T-helper 2 cell (primary cell): ENCODE measurements at places on chromosomes 12 and 14.

DNA sequence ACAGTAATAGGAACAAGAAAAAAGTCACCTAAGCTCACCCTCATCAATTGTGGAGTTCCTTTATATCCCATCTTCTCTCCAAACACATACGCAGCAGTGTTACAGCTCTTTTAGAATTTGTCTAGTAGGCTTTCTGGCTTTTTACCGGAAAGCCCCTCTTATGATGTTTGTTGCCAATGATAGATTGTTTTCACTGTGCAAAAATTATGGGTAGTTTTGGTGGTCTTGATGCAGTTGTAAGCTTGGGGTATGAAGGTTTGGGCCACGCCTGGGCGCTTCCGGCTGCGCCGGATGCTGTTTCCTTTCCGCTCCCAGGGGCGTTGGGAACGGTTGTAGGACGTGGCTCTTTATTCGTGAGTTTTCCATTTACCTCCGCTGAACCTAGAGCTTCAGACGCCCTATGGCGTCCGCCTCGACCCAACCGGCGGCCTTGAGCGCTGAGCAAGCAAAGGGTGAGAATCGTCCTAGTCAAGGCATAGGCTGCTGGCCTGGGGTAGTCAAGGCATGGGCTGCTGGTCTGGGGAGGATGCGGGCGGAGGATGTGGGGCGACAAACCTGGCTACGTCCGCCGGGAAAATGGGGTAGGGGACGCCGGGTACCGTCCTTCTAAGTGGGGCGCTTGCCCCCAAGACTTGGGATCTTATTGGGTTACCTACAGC lies at the start of the genes C12orf57 and RNU7-1:
TSS of gene C12orf57 (plus strand) at position 301 of the 659 bp plus-strand sequence. CDS start at position 401, 100 bp downstream.
TSS of gene RNU7-1 (plus strand) at position 95 of the 659 bp plus-strand sequence.
- DNase-seq, result peak; percentile 75

- DNase-seq, result no peak
Observed at GRCh38 chr14:95237958-95238340, 80.6 kb upstream of the DICER1 start.

- DNase-seq, result no peak
Observed at GRCh38 chr12:6336889-6337853, 4.7 kb downstream of the TNFRSF1A start.

DNA sequence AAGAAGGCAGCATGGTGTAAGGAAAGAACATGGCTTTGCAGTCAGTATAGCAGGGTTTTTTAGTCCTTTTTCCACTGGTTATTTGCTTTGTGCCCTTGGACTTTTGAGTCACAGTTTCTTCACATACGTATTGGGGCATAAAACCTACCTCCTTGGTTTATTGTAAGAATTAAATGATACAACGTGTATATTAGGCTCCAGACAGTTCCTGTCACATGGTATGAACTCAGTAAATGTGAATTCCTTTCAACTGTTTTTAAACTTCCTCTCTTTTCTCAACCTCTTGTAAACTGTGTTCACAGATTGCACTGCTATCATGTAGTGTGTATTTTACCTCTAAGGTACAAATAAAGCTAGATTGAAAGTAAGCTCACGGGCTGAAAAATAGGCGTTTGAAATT lies 29.5 kb downstream of the MSRB3 start:
- DNase-seq, result no peak

GRCh38 chr14:97277711-97278110 lies 480.5 kb downstream of the VRK1 start:
- DNase-seq, result no peak

DNA sequence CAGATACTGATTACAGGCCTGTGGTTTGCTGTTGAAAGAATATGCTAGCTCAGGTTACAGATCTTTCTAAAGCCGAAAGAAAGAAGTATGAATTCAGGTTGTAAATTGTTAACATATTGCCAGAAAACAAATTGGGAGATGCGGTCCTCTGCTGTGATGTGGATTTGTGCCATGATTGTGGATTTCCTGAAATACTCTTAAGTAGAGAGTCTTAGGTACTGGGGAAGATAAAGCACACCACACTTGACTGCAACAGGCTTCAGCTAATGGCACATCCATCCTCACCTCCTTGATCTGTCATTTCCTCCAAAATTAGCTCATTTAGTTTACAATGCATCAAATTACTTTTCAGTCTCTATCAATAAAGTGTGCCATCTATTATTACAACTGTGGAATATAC lies 279.2 kb downstream of the SYT1 start:
- DNase-seq, result no peak

GRCh38 chr12:58750484-58750883 lies 169.8 kb downstream of the LRIG3 start:
- DNase-seq, result no peak

DNA sequence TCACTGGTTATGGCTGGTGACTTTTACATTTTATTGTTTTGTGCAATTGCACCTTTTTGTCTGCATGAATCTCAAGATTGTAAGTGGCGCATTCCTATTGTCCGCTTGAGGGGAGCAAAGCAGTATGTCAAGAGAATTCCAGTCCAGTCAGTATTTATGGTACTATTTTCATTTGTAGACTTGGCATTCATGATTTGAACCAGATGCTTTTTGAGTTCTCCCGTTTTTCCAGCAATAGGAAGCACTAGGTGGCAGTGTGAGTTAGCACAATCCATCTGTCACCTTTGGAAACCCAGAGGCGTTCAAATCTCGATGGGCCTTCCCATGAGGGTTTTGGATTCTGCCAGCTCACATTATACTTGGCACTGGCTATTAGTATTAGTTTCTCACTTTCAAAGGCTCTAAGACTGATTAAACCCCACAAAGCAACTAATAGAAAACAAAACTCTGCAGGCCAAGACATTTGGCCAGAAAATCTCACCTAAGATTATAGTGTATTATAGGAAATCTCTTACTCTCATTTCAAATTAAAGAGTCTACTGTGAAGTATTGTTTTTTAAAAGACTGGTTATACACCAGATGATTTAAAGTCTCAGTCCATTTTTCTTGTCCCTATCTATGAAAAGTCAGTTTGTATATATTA lies 2.2 kb downstream of the DACT1 start:
- no peak for DNase-seq

GRCh38 chr12:132168311-132169031 lies 24.2 kb downstream of the NOC4L start:
- no peak for DNase-seq

DNA sequence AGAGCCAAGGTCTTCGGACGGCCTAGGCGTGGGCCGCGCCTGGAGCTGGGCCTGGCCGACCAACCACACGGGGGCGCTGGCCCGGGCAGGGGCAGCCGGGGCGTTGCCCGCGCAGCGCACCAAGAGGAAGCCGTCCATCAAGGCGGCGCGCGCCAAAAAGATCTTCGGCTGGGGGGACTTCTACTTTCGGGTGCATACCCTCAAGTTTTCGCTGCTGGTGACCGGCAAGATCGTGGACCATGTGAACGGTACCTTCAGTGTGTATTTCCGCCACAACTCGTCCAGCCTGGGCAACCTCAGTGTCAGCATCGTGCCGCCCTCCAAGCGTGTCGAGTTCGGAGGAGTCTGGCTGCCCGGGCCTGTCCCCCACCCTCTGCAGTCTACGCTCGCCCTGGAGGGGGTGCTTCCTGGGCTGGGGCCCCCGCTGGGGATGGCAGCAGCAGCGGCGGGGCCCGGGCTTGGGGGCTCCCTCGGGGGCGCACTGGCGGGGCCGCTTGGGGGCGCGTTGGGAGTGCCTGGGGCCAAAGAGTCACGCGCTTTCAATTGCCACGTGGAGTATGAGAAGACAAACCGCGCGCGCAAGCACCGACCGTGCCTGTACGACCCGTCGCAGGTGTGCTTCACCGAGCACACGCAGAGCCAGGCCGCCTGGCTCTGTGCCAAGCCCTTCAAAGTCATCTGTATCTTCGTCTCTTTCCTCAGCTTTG lies 4.4 kb upstream of the SHMT2 start:
- DNase-seq, result peak; percentile 63

- DNase-seq, result no peak
Observed at GRCh38 chr12:66047411-66048021, 83.0 kb downstream of the LLPH start.

DNA sequence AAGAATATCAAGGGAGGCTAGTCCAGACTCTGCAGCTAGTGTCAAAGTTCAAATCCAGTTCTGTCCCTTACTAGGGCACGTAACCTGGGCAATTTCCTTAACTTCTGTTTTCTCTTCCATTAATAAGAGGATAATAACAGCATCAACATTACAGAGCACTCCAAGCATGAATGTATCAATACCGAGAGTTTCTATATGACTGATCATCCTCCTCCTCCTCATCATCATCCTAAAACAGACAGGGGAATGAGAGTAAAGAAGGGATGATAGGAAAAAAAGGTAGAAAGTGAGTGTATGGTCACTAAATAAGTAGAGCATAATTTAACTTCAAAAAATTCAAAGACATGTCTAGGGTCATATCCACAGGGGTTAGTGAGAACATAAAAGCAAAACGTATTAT lies 171.4 kb downstream of the NDUFA12 start:
- DNase-seq, result no peak

- no peak for DNase-seq
Observed at GRCh38 chr14:22836301-22837113, at the start of gene MMP14. Gene MMP14, plus strand, starts transcription at chr14:22836585. Its CDS starts 233 bp downstream, at chr14:22836818.

DNA sequence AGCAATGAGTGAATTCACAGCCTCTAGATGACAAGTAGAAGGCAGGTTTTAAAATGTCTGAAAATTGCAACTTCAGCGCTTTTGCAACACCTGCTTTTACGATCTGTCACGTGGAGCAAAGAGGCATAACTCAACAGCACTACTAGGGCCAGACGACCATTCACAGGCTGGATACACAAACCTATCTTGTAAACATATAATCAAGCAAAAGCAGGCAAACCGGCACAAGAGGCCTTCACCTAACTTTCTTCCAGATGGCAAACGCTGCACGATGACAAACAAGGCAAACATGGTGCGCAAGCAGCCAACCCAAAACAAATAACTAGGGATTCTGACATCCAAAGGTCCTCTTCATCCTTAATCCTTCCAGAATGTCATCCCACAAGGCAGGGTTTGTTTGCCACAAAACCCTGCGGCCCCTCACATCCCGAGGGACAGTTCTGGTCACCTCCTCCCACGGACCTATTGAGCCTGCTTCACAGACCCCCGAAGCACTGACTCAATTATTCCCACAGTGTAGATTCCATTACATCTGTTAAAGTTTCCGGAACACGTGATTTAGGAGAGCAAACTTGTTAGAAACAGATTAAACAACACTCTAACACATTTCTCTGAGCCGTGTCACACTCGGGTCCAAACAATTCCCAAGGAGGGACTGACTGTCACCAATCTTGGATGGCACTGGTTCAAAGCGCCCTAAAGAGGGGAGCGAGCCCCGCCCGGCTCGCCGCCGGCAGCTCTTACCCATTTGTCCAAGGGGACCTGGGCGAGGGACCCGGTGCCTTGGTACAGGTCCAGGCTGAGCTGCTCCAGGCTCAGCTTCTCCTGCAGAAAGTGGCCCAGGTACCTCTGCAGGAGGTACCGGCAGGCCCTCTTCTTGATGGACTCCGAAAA lies 823 bp downstream of the ATG2B start:
- peak; percentile 90 for DNase-seq

- DNase-seq, result no peak
Observed at GRCh38 chr12:130920723-130921381, 32.9 kb upstream of the ADGRD1 start.

DNA sequence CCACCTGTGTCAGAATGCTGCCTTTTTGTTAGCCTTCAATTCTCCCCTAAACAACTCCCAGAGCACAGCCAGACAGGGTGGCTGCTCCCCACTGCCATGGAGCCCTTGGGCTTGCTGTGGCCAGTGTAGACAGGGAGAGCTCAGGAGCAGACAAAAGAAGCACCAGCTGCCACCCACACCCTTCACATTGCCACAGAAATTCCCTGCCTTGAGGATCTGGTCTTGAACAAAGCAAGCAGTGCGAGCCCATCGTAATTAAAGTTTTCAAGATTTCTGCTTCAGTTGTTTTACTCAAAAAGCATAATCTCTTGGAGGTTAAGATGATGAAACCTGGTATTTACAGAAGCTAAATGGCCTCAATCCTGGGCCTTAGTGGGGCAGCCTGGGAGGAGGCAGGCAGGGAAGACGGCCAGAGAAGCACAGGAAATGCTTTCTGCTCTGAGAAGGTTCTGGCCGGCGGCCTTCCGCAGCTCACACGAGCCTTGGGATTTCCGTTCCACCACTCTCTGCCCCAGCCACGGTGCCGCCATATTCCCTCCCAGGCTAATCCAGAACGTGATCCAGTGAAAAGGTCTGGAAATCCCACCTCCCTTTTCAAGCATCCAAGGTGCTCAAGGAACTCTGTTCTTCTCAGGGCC lies 535.2 kb downstream of the BCL11B start:
- DNase-seq, result no peak

DNA sequence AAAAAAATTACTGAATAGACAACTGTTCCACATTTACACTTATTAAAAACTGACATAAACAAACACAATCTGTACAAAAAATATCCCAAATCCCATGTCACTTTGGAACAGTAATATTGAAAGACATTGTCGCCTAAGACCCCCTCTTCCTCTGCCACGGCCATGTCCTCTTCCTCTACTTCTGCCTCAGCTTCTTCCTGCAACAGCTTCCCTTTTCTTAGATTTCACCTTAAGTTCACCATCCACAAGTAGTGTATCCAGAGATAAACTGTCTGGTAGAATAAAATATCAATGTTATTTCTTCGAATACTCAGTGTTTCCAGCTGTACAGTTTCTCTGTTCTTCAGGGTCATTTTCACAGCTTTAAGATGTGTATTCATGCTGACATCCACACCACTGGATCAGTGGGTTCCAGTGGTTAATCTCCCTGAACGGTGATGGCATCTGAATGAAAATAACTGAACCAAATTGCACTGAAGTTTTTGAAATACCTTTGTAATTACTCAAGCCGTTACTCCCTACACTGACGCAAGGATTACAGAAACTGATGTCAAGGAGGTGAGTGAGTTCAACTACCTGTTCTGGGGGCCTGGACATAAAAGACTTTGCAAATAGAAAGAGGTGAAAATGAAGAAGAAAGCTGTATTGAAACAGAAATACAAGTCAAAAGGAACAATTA lies 208.5 kb downstream of the C12orf50 start:
- DNase-seq, result no peak

DNA sequence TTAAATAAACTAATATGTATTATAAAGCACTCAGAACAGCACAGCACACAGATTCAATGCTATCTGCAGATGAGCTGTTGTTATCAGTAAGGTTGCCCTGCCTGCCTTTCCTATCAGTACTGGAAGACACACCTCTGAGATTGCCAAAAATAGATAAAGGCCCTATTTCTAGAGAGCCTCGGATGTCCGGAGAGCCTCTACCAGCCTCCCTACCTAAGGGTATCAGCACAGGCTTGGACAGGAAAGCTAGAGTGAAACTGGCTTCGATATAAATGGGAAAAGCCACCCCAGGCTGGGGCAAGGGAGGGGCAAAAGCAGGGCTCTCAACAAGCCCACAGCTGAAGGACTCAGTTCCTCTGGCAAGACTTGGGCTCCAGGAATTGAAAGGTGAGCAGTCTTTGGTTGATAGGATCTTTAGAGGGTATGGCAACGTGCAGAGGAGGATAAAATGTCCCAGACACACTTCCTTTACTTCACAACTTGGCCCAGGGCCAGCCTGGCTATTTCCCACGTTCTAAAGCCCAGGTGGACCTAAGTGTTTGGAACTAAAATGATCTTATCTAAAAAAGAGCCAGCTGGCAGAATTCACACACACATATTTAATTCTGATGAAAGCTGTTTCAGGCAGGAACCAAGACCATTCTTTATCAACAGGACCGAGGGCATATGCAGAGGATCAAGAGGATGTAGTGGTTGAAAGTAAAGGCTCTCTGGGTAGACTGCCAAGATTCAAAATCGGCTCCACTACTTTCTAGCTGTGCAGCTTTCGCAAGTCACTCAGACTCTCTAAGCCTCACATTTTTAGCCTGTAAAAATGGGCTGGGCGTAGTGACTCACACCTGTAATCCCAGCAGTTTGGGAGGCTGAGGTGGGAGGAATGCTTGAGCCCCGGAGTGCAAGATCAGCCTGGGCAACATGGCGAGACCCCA lies 37.8 kb upstream of the ITPR2 start:
- DNase-seq, result peak; percentile 33
